ENCODE measurements at places on chromosomes 13 and 19. TPM values are rescaled to one million over a fixed set of nuclear protein-coding genes. Genes with fewer than 3 reads are reported as not detected.
A peak's percentile ranks its signal among the peaks of the same experiment; 100 is the strongest.

DNA sequence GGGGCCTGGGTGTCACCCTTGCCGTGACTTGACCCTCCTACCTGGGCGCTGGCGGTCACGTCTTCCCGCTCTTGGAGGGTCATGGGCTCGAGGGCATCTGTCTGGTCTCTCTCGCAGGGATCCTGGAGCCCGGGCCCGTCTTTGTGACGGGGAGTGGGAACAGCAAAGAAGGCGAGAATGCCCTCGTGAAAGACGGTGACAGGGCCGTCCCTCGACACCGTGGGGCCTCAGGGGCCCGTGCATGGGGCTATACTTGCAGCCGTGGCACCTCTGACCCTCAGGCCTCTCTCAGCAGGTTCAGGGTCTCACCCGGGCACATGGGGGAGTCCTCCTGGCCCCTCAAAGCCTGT, 20.9 kb upstream of the MATK start:
- no peak for DNase-seq

DNA sequence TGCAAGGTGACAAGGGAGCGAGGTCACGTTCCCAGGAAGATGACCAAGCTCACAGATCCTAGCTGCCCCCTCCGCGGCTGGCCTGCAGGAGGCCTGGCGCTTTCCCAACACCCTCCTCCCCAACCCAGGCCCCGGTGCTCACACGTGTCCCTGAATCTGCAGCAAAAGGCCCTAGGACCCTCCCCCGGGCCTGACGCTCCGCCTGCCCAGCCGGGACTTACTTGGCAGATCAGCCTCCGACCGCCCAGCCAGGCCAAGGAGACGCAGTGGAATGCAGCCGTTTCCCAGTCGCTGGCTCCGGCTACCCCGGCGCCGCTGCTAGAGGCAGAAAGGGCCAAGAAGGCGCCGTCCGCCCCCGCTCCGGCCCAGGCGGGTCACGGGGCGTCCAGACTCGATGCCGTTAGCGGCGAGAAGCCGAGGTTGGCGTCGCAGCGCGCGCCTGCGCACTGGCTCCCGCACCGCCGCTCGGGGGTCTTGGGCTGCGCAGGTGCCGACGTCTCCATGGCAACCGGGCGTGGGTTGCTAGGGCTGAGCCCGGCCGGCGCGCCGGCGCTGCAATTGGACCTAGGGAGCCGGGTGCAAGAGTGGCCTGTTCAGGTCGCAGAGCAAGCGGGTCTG, at the start of gene PNMA8A:
Gene PNMA8A (minus strand): TSS at position 448 of the 618 bp plus-strand sequence. CDS start 528 bp downstream, outside the sequence.
- peak; percentile 91 for DNase-seq

- no peak for DNase-seq
Measured at GRCh38 chr13:41458187-41458760, 924 bp downstream of the RGCC start.

GRCh38 chr13:78497702-78498355, 105.5 kb downstream of the POU4F1 start:
- no peak for DNase-seq

GRCh38 chr19:588093-588740, 1.5 kb upstream of the HCN2 start:
- no peak for DNase-seq

GRCh38 chr19:38453596-38453995, 20.1 kb downstream of the RYR1 start:
- no peak for DNase-seq

DNA sequence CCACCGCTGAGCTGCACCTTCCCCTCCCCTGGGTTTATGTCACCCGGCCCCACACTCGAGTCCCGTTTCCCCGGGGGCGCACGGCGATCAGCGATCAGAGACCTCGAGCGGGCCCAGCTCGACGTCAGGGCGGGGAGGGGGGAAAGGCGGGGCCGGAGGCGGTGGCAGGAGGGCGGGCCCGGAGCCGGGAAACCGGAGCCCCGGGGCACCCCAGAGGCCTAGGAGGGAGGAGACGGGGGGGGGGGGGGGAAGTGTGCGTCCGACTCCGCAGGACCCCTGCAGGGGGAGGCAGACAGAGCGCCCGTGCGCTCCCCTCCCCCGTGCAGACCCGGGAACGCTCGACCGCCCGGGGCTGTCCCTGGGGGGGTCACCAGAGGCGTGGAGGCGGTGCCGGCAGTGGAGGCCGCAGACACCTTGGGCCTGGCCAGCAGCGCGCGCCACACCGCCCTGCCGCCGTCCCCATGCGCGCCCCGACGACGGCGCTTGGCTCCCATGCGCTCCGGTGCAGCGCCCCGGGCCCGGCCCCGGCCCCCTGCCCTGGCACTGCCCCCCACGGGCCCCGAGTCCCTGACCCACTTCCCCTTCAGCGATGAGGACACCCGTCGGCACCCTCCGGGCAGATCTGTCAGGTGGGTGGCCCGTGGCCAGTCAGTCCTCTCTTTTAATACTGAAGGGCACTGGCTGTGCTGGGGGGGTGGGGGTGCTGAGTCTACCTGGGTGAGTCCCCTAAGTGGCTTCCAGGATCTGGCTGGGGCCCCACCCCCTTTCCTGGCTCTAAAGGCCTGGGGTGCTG, 11.8 kb downstream of the PDE4A start:
- no peak for DNase-seq

DNA sequence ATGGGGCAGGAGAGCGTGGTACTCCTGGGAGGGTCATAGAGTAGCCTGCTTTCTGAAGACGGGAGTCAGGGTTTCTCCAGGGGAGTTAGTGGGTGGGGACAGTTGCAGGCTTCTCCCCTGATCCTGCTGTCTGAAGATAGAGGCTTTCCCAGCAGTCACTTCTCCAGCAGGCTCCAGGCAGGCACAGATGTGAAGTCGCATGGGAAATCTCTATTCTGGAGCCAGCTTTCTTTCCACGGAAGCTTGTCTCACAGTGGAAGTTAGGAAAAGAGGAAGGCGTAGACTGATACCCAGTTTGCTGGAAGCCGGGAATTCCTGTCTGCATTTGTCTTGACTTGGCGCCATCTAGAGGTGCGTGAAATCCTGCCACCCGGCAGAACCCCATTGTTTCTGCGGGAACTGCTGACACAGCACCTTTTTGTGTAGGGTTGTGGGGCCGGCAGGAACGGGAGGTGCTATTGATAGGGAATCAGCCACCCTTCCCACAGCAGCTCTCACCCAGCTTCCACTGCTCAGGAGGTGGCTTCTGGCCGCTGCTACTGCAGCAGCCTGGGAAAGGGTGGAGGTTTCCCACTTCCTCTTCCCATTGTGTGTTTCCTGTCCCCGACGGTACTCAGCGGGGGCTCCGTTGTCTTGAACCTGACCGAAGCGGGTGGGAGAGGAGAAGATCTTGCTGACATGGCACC, 28.5 kb upstream of the NPAS1 start:
- peak; percentile 90 for DNase-seq

DNA sequence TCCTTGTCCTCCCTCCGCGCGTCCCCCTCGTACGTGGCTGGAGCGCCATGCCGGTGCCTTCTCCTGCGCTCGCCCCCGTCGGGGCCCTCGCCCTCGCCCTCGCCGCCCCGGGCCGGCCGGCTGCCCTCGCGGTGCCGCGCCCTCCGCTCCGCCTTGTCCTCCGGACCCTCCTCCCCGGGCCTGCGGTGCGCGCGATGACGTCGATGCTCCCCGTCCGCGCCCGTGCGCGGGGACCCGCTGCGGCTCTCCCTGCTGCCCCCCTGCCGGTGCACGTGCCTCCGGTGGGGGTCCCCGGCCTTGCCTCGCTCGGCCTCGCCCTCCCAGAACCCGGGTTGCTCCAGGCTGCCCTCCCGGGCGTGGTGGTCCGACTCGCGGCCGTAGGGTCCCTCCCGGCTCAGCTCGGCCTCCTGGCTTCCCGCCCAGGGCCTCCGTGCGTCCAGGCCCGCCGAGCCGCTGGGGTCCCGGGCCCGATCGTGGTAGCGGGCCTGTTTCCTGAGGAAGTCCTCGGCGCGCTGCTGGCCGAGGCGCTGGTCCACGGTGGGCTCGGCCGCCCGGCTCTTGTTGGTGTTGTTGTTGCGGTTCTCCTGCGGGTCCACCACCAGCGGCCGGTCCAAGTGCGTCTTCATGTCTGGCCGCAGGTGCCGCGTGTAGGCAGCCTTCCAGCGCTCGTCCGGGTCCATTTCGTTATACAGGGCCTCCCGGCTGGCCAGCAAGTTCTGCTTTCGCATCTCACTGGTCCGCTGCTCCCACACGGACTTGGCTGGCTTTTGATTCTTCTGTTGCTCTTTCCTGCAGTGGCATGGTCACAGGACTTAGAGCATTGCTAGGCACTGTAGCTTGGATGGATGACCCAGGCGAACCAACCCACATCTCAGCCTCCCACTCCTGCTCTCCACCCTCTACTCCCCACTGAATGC, 148.6 kb downstream of the IER2 start:
- DNase-seq = no peak

DNA sequence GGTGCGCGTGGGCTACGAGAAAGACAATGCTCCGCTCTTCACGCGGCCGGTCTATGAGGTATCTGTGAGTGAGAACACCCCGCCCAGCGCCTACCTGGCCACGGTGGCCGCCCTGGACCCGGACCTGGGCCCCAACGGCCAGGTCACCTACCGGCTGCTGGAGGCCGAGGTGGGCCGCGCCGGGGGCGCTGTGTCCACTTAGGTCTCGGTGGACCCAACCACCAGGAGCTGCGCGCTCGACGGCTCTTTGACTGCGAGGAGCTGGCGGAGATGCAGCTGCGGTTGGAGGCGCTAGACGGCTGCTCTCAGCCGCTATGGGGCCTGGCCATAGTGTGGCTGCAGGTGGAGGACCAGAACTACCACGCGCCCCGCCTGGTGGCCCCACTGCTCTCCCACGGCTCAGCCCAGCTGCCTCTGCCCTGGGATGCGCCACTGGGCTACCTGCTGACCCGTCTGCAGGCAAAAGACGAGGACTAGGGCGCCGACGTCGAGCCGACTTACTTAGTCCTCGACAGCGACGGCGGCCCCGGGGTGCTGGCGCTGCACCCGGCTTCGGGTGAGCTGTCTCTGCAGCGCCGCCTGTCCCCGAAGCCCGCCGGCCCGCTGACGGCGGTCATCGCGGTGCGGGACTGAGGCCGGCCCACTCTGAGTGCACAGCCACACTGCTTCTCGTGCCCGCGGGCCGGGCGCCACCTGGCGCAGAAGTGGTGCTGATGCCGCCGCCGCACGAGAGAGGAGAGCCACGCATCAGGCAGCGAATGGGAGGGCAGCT, 173.0 kb downstream of the OLFM4 start:
- DNase-seq = no peak

DNA sequence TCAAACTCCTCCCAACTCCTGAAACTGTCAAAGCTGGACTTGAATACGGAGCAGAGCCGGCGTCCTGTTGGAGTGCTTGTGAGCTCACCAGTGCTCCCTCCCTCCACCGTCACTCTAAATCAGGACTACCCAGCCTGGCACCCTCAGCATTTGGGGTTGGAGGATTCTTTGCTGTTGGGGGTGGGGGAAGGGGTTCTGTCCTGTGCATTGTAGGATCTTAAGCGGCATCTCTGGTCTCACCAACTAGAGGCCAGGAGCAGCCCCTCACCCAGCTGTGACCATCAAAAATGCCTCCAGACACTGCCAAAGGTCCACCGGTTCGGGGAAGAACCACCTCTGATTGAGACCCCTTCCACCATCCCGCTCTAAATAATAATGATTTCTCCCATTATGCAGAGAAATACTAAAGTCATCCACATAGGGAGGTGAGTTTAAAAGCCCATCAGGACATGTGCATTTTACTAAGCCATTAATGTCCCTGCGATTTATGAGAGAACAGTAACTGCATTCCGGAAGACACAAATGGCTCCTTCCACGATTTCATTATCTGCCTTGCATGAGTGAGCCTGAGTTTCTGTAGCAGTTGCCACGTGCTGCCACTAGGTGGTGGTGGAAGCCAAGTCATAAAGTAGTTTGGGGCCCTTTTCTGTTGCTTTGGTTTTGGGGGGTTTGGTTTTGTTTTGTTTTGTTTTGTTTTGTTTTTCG, 16.1 kb upstream of the USP29 start:
- DNase-seq = peak; percentile 65

DNA sequence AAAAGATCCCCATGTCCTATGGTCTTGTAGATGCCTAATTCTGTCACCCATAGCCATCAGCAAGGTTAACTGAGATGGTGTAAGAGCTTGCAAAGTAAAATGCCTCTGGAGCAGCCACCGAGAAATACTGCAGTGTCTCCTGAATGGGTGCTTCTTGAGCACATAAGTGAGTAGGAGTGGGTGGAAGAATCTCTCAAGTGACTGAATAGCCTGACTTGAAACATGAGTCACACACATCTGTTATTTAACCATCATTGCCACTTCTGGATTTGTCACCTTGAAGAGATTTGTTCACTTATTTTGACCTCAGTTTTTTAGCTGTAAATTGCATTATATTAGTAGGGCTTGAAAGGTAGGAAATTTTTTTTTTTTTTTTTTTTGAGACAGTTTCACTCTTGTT, 2.3 kb downstream of the ZNF714 start:
- no peak for DNase-seq

DNA sequence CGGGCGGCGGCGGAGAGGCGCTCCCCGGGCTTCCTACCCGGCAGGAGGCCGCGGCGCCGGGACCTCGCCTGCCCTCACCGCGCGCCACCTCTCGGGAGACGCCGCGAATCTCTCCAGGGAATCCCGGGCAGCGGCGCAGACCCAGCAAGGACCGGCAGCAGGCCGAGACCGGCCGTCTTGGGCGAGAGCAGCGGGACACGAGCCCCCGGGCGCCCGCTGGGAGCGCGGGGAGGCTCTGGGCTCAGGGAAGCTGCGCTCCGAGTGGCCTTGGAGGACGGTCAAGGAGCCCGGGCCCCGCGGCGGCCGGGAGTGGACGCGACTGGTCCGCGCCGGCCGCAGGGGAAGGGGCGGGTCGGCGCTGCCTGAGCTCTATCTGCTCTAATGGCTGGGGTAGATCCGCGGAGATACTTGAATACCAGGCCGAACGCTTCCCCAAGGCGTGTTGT, 14.7 kb downstream of the CDX2 start:
- DNase-seq = no peak

GRCh38 chr19:35310331-35310730, 18.4 kb downstream of the MAG start:
- DNase-seq = no peak

DNA sequence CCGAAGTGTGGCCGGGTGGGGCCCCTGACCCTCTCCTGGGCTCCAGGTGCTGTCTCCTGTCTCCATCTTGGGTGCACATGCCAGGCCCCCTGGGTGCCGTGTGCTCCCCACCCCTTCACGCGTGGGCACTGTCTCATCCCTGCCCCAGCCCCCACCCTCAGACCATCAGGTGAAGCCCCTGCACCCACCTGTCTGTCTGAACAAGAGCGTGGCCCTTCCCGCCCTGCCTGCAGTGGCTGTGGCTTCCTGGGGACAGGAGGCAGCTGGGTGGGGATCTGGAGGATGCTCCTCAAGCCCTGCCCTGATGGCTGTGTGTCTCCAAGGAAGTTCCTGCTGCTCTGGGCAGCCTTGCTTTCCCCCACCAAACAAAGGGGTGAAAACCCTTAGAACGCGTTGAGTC, 2.2 kb downstream of the PRR22 start:
- no peak for DNase-seq

Gene ZNF101
- 1.5 TPM for total RNA-seq

Gene ZNF331
- total RNA-seq = 21.2 TPM

All from uterus (tissue), 4 donors.